ENCODE measurements at places on chromosomes 12 and 14. TPM values are rescaled to one million over a fixed set of nuclear protein-coding genes. Genes with fewer than 3 reads are reported as not detected.

DNA sequence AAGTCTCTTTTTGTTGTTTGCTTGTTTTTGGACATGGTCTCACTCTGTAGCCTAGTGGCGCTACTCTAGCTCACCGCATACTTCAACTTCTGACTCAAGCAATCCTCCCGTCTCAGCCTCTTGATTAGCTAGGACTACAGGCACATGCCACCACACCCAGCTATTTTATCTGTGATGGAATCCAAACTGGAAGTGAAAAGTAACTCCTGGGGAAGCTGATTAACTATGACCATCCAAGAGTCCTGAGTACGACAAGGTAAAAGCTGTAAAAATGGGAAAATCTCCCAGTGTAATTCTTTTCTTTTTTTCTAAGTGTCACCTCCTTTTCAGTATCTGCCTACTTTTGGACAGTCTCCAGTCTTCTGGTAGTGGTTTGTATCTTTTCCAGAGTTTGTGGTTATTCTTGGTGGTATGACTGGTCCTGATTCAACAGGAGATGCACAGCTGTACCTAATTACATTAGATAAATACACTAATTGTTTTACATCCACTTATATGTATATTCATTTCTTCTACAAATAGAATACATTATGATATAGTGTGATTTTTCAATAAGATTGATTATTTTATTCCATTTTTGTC, 97.8 kb downstream of the SLC6A15 start:
- H3K4me3 ChIP-seq = no peak overlapping the region
- H3K27ac ChIP-seq = no peak overlapping the region

GRCh38 chr12:26195250-26195640, at the start of gene SSPN:
TSS of gene SSPN (plus strand) at chr12:26195573. CDS start at chr12:26195673, 100 bp downstream.
- no peaks in the 10 kb centered on the region for H3K36me3 ChIP-seq
- peaks cover 35% of the 10 kb centered on the region for H3K4me1 ChIP-seq
- no peaks in the 10 kb centered on the region for H3K27me3 ChIP-seq
- H3K27ac ChIP-seq = peak within 1 kb of the TSS; percentile 89
- H3K4me3 ChIP-seq = peak within 1 kb of the TSS; percentile 70

- no peak overlapping the region for H3K27ac ChIP-seq
- DNase-seq = no peak
- no peaks in the 10 kb centered on the region for H3K36me3 ChIP-seq
- no peaks in the 10 kb centered on the region for H3K4me1 ChIP-seq
- H3K4me3 ChIP-seq = no peak overlapping the region
Observed at GRCh38 chr12:130620756-130621155, 95.3 kb downstream of the RIMBP2 start.

The FLVCR2 gene
- total RNA-seq = 5.5 TPM

DNA sequence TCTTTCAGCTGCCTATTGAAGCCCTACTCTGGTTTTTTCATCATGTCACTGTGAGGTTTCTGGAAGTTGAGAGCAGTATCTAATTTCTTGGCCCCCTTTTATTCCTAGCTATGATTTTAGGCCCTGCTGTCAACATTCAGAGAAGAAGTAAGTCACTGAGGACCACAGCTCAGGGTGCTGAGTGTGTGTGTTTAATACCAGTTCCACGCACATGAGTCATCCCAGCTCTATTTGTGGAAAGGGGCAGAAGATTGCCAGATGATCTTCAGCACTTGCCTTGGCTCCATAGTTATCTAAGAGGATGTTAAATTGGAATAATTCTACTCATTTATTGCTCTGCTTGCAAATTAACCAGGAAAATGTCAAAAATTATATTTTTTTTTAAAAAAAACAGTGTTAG, 65.5 kb upstream of the SLC38A4 start:
- H3K4me1 ChIP-seq = no peaks in the 10 kb centered on the region
- H3K27ac ChIP-seq = peak overlapping the region; percentile 67
- no peaks in the 10 kb centered on the region for H3K27me3 ChIP-seq
- DNase-seq = no peak
- H3K36me3 ChIP-seq = no peaks in the 10 kb centered on the region
- H3K4me3 ChIP-seq = no peak overlapping the region

GRCh38 chr12:22855456-22855855, 230.5 kb downstream of the ETNK1 start:
- no peak overlapping the region for H3K27ac ChIP-seq
- no peaks in the 10 kb centered on the region for H3K36me3 ChIP-seq
- H3K27me3 ChIP-seq = no peaks in the 10 kb centered on the region

DNA sequence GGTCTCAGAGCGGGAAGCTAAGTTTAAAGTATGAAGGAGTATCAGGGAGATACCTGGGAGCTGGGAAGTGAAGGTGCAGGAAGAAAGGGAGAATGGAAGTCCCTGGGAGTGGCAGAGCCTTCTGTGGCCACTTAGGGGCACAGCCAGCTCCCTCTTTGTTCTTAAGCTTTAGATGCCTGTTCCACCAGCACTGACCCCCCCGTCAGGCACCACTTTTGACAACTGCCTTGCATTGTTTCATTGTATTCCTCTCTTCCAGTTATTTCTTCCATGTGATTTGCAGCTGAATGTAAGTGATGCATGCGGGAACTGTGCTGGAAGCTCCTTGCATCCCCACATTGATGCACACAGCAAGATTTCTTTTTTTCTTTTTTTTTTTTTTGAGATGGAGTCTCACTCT, 2.6 kb downstream of the GALNT16 start:
- no peak overlapping the region for H3K4me3 ChIP-seq
- no peaks in the 10 kb centered on the region for H3K4me1 ChIP-seq
- DNase-seq = no peak
- H3K36me3 ChIP-seq = no peaks in the 10 kb centered on the region
- H3K27ac ChIP-seq = peak overlapping the region; percentile 80
- H3K27me3 ChIP-seq = no peaks in the 10 kb centered on the region

DNA sequence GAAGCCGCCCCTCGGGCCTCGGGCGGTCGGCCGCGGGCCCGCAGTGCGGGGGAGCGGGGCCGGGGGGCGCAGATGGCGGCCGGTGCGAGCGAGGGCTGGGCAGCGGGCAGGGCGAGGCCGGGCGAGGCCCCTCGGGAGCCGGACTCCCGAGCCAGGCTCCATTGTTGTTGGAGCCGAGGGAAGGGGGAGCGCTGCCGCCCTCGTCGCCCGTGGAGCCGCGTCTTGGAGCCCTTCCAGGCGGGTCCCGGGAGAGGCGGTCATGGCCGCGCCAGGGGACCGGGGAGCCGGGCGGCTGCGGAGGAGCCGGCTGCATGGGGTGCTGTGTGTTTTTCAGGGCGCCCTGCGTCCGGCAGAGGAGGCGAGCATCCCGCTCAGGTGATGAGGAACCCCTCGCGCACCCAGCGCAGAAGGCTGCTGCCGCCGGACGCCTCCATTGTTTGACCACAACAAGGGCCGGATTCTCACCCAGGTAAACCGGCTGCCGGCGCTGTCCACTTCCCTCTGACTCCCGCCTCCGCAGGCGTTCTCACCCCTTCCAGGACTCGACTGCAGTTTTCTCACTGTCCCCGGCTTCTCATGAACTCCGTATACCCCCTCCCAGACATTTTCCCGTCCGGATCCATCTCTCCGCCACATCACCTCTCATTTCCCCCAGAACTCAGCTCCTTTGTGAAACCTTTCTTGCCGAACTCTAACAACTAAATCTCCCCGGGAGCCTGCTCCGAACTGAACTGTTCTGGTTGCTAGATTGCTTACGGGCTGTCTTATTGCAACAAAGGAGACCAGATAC, 732 bp downstream of the ZNF664 start:
- no peaks in the 10 kb centered on the region for H3K36me3 ChIP-seq
- peak overlapping the region; percentile 94 for H3K27ac ChIP-seq
- H3K4me1 ChIP-seq = no peaks in the 10 kb centered on the region
- DNase-seq = no peak
- H3K27me3 ChIP-seq = no peaks in the 10 kb centered on the region

DNA sequence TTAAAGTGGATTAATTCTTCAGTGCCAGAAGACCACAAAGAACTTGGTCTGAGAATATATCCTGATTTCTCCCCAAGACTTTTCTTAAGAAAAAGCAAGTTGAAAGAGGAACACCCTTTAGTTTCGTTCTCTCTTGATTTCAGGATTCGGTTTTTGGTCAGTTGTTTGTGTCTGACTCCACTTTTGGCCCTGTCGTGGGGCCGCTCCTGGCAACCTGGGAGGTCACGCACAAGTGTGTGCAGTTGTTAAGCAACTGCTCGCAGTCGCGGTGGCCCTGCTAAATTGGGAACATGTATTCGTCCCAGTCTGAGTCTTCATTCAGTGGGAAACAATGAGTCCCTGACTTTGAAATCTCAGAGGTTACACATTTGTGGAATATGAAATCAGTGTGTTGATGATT, 68.7 kb downstream of the RGS6 start:
- H3K4me3 ChIP-seq = no peak overlapping the region
- no peaks in the 10 kb centered on the region for H3K27me3 ChIP-seq
- H3K4me1 ChIP-seq = no peaks in the 10 kb centered on the region
- H3K27ac ChIP-seq = peak overlapping the region; percentile 69
- no peaks in the 10 kb centered on the region for H3K36me3 ChIP-seq
- no peak for DNase-seq

DNA sequence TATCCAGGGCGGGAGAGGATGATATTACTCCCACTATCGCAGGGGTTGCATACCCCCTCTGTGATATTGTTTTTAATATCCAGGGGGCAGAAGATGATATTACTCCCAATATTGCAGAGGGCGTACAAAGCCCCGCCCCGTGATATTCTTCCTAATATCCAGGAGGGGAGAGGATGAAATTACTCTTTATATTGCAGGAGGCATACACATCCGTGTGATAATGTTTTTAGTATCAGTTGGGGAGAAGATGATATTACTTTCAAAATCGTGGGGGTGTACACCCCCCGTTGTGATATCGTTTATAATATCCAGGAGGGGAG, 52.9 kb upstream of the OXA1L start:
- H3K4me3 ChIP-seq = no peak overlapping the region
- no peaks in the 10 kb centered on the region for H3K4me1 ChIP-seq

The SLC5A8 gene
- total RNA-seq = not detected

The AEBP2 gene
- 14.2 TPM for total RNA-seq

DNA sequence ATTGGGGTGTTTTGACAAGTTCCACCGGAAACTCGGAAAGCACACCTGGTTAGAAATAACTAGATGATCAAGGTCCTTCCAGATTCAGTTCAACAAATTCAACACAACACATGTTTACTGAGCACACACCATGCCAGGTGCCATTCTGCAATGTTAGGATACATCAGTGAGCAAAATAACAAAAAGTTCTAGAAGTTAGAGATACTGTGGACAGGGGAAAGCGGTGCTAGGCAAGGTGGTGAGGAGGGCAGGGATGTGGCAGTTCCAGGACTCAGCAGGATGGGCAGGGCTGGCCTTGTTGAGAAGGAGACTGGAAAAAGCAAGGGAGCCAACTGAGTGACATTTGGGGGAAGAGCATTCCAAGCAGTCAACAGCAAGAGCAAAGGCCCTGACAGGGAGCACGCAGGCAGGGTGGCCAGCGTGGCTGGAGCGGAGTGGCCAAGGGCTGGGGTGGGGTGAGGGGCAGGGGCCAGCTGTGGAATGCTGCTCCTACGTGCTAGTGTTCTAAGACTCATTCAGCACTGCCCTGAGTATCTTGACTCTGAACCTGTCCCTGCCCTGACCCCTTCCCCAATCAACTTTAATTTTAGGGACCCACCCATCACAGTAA, 19.4 kb upstream of the FAIM2 start:
- H3K36me3 ChIP-seq = no peaks in the 10 kb centered on the region
- H3K4me1 ChIP-seq = peaks cover 19% of the 10 kb centered on the region
- no peaks in the 10 kb centered on the region for H3K27me3 ChIP-seq
- H3K27ac ChIP-seq = peak overlapping the region; percentile 52

The PAH gene
- not detected for total RNA-seq

DNA sequence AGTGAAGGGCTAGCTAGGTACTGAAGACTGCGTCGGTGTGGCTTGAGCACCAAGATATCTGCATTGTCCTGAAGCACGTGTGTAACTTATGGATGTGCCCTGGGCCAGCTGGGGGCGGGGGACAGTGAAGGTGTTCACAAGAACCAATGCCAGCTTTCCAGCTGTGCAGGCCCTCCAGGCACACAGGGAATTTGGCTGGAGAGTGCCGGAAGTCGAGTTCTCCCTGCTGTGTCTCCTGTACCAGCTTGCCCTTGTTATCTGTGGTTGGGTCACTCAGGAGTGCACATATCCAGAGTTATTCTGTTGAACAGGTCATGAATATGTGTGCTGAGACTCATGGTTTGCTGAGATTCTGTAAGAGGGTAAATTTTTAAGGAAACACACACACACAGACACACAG, 75.9 kb upstream of the CRY1 start:
- H3K4me3 ChIP-seq = no peak overlapping the region
- no peaks in the 10 kb centered on the region for H3K36me3 ChIP-seq
- no peak for DNase-seq
- H3K27me3 ChIP-seq = no peaks in the 10 kb centered on the region
- H3K27ac ChIP-seq = no peak overlapping the region

The RIMKLB gene
- 10.7 TPM for total RNA-seq

DNA sequence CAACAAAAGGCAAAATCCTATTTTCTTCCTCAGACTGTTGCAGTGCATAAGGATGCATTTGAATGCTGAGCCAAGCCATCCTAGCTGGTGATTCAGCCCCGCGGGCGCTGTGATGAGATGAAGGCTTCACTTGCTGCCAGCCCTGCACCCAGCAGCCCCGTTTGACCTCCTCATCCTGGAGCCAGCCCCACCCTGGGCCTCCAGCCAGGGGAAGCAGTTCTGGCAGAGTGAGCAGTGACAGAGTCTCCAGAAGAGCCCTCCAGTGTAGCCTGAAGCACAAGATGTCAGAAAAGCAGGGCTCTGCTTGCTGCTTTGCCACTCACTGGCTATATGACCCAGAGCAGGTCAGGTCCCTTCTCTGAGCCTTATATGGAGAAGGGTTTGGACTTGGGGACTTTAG, 96.2 kb upstream of the HSPB8 start:
- H3K36me3 ChIP-seq = no peaks in the 10 kb centered on the region
- H3K4me3 ChIP-seq = no peak overlapping the region
- DNase-seq = no peak
- H3K4me1 ChIP-seq = peaks cover 7% of the 10 kb centered on the region
- H3K27me3 ChIP-seq = no peaks in the 10 kb centered on the region

The NINJ2 gene
- 5.4 TPM for total RNA-seq

The TBC1D30 gene
- 0.48 TPM for total RNA-seq

- H3K4me3 ChIP-seq = no peak overlapping the region
- peaks cover 32% of the 10 kb centered on the region for H3K36me3 ChIP-seq
- H3K27ac ChIP-seq = no peak overlapping the region
- DNase-seq = no peak
Observed at GRCh38 chr12:122990561-122990960, 10.1 kb downstream of the ARL6IP4 start.

The SLC10A1 gene
- not detected for total RNA-seq

Measured in right atrium auricular region (tissue), 2 donors.